ENCODE measurements at places on chromosomes 12 and 14.

- DNase-seq = no peak
Measured at GRCh38 chr14:51291016-51291415, 51.0 kb downstream of the TMX1 start.

DNA sequence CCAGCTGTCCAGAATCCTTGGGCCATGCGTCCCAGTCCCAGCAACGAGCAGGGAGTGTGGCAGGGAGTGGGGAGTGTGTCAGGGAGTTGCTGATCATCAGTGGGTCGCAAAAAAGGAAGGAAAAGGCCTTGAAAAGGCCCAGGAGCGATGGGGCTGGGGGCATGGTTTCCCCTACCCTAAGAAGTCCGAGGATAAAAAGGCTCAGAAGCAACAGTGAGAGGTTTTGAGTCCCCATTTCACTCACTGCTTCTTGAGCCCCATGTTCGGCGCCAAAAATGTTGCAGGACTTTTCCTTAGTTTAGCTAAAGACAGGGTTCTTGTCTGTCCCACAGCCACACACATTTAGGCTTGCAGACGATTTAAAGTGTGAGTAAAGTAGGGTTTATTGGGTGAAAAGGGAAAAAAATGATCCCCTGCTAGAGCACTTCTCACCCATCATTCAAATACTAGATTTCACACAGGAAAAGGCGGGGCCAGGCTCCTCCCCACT lies 189.5 kb downstream of the KCNC2 start:
- DNase-seq = no peak

DNA sequence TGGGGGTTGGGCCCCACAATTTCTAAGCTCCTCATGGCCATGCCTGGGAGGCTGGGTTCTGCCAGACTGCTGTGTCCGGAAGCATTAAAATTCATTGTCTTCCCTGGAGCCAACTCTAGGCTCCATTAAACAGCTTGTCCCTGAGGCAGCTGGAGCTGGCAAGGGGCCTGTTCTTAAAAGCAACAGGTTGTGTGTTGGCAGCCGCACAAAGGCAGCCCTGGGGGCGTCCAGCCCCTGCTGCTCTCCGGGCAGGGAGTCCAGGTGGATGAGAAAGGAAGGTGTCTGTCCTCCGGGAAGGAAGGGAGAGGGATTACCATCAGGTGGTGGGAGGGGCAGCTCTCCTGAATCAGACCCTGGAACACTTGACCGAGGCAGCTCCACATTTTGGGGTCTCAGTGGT lies 98.9 kb downstream of the CHST11 start:
- no peak for DNase-seq

GRCh38 chr12:121866331-121866730 lies 7.7 kb upstream of the HPD start:
- no peak for DNase-seq

DNA sequence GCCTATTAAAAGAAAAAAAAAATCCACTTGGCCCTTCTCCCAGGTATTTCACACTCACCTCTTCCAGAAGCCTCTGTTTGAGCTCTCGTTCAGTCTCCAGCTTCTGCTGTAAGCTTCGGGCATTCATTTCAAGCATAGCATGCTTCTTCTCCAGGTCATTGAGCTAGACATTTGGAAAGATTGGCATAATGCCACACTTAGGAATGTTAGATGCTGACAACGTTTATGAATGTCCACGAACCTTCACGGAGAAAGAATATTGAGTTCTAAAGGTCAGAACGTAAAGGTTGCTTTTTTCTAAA lies 60.5 kb downstream of the PRKAB1 start:
- DNase-seq = no peak

DNA sequence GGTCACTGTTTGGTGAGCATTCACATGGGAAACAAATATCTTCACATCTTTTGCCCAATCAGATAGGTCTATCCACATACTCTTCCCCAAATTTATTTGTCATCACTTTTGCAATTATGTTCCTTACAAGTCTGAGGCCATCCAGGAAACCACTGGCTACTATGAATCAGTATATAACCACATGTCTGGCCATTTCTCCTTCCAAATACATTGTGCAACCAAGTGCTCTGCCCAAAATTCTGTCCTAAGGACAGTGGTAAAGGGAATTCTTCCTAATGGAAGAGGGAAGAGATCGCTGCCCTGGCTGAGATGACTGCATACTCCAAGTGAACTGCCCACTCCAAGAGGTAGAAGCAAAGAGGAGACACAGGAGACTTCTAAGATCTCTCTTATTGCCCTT lies 148.9 kb upstream of the MAX start:
- DNase-seq = peak; percentile 93

GRCh38 chr14:54120260-54120659 lies 163.6 kb upstream of the BMP4 start:
- no peak for DNase-seq

DNA sequence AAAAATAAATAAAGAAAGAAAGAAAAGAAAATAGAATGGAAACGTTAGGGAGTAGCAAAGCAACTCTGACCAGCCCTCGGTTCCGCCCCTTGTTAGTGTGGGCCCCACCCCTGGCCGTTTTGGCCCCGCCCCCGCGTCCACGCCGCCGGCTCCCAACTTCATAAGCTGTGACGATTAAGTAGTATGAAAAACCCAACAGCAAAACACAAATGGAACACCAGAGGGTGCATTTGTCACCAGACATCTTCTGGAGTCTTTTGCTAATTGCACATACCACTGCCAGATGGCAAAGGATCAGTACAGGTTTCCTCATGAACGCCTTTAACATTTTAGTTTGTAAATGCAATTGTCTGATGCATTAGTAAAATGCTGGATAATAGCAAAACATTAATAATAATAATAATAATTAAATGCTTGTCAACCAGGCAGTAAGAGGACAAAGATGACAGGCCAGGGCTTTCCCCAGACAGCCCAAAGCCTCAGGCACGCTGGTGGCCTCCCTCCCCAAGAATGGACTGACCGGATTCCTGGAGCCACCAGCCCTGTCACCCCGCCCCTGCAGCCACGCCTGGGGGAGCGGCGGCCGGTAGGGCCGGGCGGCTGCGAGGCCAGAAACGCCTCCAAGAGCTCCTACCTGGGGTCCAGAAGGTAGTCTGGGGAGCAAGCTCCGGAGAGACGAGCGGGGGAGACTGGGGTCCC lies 23.6 kb downstream of the HSP90AA1 start:
- peak; percentile 90 for DNase-seq

DNA sequence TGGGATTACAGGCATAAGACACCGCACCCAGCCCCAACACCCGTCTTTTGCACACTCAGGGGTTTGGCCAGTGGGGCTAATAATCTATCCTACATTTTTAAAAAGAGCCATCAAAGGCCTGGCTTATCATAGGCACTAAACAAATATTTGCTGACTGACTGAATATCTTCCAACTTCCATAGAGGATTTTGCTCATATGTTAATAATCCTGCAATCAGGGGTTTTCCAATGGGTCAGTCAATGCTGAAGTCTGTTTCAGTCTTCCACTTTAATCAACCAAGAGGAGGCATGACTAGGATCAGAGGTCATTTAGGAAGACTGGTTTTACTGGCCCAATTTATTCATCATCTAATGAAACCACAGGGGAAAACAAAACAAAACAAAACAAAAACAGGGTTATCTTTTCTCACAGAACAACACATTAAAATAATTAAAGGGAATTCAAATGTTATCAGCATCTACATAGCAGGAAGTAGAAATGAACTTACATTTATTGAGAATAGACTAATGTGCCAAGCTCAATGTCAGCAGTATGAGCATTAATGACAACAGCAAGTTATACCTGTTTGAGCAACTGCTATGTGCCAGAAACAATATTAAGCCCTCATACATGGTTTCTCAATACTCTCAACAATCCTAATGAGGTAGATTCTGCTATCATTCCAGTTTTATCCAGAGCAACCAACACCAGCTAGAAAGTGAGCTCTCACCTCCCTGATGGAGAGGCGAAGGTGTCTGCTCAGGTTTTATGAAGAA lies 372.2 kb downstream of the EGLN3 start:
- DNase-seq = peak; percentile 75

DNA sequence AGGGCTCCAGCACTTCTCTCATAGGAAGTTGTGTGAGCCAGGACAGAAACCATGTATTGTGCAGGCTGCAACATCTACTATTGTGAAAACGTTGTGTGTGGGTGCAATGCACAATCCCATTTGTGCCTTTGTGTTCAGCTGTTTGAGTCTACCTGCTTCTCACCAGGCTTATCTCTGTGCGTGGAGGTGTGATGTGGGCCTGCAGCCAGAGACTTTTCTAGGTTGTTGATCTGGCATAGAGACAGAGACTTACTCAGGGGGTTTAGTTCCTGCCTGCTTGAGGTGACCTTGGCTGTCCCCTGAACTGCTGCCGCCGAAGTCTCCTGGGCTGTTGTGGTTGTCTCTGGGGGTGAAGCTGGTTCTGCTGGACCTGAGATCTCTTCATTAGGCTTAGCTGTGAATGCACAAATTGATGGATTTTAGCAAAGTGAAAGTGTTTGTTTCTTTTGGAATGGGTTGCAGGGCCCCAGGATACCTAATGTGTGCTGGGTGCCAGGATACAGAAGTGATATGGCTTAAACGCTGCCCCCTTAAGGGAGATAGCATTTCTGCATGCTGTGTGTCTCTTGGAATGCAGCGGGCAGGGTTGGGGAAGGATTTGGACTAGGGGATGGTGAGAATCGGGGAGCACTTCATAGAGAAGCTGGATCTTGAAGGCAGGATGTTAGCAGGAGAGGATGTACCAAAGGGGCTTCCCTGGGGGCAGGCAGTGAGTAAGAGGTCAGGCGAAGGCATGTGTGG lies 2.5 kb downstream of the LACRT start:
- no peak for DNase-seq

GRCh38 chr14:54804538-54805041 lies 98.0 kb downstream of the GCH1 start:
- peak; percentile 83 for DNase-seq

Measured in epithelial cell of esophagus (primary cell).